ENCODE measurements at places on chromosomes 5 and 9.

- no peak for DNase-seq
Measured at GRCh38 chr9:121298689-121299466, 30.9 kb downstream of the GSN start.

- DNase-seq, result no peak
Measured at GRCh38 chr9:131266266-131267229, 9.8 kb downstream of the FAM78A start.

DNA sequence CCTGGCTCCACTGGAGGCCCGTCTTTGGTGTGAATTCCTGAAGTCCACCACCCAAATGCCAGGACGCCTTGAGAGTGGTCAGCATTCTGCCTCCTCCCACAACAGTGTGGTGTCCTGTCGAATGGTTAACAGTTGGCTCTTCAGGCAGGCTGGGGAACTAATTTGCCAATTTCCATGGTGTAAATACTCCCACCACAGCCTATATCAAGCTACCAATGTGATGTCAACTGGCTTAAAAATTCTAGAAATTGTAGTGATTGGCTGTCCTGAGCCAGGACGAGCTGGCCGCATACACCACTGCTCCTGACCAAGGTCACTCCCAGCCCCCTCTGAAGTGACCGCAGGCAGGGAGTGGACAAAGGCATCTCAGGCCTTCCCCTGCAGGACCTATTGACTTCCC is 11.1 kb downstream of the UNC5A start:
- no peak for DNase-seq

- no peak for DNase-seq
Measured at GRCh38 chr9:117839862-117840261, 135.7 kb downstream of the TLR4 start.

DNA sequence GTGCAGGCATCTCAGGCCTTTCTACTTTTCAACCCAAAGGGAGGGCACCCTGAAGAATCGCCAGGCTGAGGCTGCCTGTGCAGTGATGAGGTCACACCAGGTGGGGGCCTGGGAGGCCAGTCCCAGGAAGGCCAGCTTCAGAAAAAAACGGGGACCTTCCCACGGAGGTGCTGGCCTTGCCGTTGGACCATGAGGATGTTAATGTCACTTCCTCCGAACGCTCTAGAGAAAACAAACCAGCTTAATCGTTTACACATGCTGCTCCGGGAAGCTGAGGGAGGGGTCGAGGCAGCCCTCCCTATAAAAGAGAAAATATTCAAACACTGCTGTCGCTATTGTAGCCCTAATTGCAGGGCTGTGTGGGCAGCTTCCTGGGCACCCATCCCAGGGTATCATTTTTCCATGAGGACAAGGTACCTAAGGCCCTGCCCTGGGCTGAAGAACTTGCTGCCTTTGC is 27.0 kb downstream of the PTGES start:
- no peak for DNase-seq

- DNase-seq, result no peak
Measured at GRCh38 chr5:152723482-152723881, 318.4 kb upstream of the NMUR2 start.

Data from KG1 (cell line).